H9 (cell line): ENCODE measurements at places on chromosomes 3 and 15.

DNA sequence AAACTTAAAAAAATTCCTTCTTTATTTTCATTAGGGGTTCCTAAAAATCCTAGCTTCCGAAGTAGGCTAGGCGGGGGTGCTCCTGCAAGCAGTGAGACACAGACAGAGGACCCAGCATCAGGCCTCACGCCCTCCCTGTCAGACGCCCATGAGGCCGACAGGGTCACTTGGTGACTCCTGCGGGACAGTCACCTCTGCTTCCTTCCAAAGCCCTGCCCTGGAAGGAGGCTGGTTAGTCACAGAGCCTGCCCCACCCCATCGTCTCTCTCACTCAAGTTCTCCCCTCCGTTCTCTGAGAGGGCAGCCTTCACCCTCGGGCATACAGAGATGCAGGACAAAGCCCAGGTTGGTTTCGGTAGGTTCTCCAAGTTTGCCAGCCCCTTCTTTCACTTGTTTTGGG, 38.6 kb downstream of the EHD4 start:
- peak; percentile 24 for DNase-seq

GRCh38 chr3:64079369-64080150, 56.3 kb upstream of the PSMD6 start:
- no peak for DNase-seq

- no peak for DNase-seq
These were observed 179.9 kb downstream of the MCTP2 start for GRCh38 chr15:94411285-94411684.

DNA sequence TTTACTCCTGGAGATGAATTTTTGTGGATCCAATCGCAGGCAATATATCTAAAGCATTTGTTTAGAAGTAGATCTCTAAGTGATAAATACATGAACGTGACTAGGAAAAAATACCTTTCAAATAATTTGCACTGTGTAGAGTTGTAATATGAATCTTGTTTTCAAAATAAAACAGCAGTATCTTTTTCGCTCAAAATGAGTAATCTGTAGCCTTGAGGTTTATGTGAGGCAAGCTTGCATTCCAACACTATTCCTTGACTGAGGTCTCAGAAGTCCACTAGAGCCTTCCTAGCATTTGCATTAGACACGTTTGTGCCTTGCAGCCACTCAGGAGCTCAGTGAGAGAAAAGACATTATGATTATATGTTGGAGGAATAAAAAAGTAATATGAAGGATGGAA, 138.3 kb upstream of the ROBO1 start:
- DNase-seq, result no peak

- no peak for DNase-seq
These were observed 119.1 kb downstream of the B3GALNT1 start for GRCh38 chr3:160986069-160986468.

- no peak for DNase-seq
These were observed 101.4 kb downstream of the PIK3R4 start for GRCh38 chr3:130645261-130645660.
